ENCODE measurements at places on chromosomes 6 and 20. TPM values are rescaled to one million over a fixed set of nuclear protein-coding genes. Genes with fewer than 3 reads are reported as not detected.

Gene CLPSL1
- total RNA-seq, result not detected

Gene TAGAP
- not detected for total RNA-seq

Gene TBX18
- total RNA-seq, result 0.68 TPM

Gene MAPK13
- 5.6 TPM for total RNA-seq

Gene HLA-DOB
- total RNA-seq, result not detected

DNA sequence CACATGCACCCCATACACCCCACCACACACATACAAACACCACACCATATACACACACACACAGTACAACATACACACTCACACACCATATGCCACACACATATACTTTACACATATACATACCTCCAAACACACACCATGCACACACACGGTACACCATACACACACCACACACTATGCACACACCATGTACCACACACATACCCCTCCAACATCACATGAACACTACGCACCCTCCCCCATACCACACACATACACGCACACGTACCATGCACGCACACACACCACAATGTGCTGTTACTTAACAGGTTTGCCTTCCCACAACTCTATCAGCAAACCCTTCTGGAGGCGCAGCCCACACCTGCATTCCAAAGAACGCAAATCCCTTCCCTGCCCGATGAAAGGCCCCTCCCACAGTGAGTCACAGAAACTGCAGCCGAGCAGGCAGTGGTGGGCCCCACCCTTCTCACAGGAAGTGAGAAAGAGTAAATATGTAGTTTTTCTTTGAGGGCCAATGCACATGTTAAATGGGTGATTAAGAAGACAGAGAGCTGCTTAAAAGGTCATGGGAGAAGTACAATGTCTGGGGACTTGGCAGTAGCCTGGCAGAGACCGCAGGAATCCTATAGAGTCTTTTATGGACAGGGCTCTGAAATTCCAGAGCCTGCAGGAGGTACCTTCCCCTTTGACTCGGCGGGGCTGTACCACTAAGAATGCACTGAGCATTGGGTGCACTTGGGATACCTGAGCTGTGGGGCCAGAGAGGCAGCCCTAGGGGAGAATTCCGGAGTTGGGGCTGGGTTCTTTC, 34.1 kb upstream of the EZR start:
- DNase-seq, result peak; percentile 69

DNA sequence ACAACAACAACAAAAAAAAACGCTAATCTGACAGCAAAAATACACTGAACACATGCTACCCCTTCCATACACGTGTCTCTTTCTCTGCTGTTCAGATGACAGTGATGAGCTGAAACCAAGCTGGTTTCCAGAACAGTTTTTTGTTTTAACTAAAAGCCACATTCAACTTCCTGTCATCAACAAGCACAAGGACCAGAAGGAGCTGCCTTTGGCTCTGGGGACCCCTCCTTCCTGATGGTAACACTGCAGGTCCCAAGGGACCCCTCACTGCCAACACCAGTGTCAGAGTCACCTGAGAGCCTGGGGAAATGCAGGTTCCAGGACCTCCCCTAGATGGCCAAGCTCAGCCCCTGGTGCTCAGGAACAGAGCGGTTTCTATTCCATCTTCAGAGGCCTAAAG, 6.0 kb downstream of the CST7 start:
- no peak for DNase-seq

DNA sequence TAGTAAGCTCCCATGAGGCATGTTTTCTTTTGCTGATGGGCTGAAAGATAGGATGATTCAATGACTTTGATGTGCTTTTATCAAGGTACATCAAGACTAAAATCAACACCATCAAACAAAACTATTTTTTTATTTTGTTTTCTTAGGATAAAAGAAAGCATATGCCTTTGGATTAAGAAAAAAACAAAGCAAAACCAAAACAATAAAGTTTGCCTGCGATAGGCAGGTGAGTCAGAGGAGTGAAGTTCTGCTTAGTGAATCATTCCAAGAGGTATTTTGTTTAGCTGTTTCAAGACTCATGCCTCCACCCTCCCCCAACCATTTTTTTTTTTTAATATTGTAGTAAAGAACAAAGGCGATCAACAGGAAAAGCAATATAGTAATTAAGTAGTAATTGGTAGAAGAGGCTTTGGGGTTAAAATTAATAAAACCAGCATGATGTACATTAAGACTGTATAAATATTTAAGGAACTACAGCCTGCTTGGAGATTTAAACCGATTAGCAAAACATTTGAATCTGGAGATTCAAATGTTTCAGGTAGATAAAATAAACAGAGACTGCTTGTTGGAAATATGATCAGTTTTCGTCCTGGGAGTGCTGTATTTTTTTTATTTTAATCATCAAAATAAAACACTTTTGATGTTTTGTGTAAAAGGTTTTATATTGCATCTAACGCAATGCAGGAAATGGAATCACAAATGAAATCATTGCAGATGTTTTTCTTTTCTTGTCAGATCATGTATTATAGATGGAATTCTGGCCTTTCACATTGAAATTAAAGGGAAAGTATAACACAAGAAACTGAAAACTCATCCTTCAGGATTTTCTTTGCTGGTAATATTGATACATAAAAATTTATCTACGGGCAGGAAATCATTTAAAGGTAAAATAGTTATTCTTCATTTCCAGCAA, 482.3 kb upstream of the MANEA start:
- peak; percentile 12 for DNase-seq

GRCh38 chr6:135395136-135395535, 102.4 kb downstream of the AHI1 start:
- DNase-seq, result no peak

GRCh38 chr6:169959136-169960002, 207.9 kb downstream of the ERMARD start:
- peak; percentile 54 for DNase-seq

GRCh38 chr20:38658879-38659596, 57.4 kb downstream of the ARHGAP40 start:
- DNase-seq, result peak; percentile 54

DNA sequence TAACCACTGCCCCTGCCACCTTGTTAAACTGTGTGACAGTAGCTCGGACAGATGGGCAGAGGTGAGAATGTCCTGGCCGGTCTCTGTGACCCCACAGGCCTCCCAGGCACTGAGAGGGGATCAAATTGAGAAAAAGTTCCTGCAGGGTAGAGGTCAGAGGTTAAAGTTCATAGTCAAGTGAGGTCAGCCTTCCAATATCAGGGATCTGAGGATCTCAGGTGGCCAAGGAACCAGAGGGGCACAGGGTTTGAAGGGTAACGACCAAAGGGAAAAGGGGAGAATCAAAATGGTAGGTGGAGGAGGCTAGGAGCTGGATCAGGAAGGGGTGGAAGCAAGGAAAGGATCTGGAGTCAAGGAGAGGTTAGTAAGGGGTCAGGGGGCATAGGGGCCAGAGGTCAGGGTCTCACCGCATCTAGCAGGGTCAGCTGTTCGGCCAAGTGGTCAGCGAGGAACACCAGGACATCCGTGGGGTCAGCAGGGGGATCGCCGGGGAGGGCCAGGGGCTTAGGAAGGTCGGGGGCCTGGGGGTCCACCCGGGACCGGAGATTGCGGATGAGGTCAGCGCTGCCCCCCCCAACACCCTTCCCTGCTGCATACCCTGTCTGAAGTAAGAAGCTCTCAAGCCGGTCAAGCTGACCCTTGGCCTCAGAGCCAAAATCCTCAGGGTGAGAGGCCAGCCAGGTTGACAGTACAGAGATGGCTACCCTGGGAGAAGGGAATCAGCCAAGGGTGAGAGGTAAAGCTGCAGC, 2.9 kb downstream of the RGL2 start:
- DNase-seq, result no peak

GRCh38 chr20:1734269-1734858, 76.8 kb upstream of the SIRPG start:
- peak; percentile 65 for DNase-seq

- DNase-seq, result peak; percentile 56
Observed at GRCh38 chr20:25984933-25985332, 288.3 kb upstream of the ZNF337 start.

- peak; percentile 7 for DNase-seq
Observed at GRCh38 chr6:81606965-81607381, 145.5 kb downstream of the TENT5A start.

- DNase-seq, result no peak
Observed at GRCh38 chr6:64803470-64804166, 903.4 kb downstream of the EYS start.

DNA sequence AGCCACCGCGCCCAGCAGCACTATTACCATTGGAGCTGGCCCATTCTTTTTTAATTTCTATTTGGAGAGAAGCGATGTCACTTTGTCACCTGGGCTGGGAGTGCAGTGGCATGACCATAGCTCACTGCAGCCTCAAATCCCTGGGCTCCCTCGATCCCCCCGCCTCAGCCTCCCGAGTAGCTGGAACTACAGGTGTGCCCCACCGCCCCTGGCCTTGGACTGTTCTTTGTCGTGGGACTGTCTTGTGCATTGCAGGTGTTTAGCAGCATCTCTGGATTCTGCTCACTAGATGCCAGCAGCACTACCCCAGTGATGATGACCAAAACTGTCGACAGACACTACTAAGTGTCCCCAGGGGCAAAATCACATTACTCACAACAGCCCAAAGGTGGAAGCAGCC, 80.3 kb downstream of the PRND start:
- no peak for DNase-seq

Data from dermis blood vessel endothelial cell (primary cell).